ENCODE measurements at places on chromosomes 11 and 22. TPM values are rescaled to one million over a fixed set of nuclear protein-coding genes. Genes with fewer than 3 reads are reported as not detected.

MAJIN gene
- total RNA-seq: not detected

DNA sequence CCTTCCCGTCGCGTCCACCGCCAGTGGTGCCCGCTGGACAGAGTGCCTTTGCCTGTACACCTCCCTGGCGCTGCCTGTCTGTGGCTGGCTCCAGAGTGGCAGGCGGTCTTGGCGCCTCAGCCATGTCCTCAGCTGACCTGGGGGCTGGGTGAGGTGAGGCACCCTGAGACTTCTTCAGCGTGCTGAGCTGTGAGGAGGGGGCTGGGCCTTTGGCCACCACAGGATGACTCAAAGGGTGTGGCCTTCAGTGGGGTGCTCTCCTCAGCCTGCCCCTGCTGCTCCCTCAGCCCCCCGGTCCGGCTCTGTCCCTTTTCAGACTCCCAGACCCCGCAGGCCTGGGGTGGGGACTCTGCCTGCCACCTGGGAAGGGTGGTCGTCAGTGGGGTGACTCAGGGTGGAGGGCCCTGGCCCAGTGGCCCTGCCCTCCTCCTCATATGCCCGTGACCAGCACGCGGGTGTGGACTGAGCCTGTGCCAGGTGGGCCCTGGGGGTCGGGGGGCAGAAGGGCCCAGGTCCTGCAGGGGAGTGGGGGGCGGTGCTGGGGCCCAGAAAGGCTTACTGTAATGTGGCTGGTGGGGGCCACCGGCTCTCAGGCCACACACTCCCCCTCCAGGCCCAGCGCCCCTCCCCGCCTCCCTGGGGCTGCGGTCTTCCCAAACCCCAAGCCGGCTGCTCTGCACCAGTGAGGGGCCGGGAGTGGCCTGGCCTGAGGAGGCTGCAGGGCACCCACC lies 15.9 kb downstream of the CRELD2 start:
- DNase-seq: no peak
- no peaks in the 10 kb centered on the region for H3K36me3 ChIP-seq
- peak overlapping the region; percentile 78 for H3K27ac ChIP-seq

LRRC32 gene
- 117 TPM for total RNA-seq

GGTLC2 gene
- not detected for total RNA-seq

- H3K4me3 ChIP-seq: no peak overlapping the region
- DNase-seq: no peak
- no peaks in the 10 kb centered on the region for H3K36me3 ChIP-seq
- H3K27ac ChIP-seq: no peak overlapping the region
These were observed 240.0 kb downstream of the GRIK4 start for GRCh38 chr11:120751550-120751949.

DNA sequence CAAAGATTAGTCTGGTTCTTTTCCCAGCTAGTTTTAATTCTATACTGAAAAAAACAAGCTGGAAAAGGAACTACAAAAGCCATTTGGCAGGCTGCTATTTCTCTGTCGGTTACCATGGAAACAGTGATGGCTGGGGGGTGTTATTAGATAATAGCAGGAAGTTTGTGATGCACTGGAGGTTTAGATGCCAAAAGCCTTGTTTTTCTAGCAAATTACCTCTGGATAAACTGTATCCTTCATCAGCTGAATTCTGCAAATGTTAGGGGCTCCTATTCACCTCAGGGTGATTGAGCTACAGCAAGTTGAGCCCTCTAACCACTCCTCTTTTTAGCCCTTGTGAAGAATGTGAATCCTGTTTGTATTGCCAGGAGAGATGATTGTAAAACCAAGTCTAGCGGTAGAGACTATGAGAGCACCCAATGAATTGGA lies 25.2 kb downstream of the ALKBH3 start:
- H3K27ac ChIP-seq: peak overlapping the region; percentile 42
- H3K27me3 ChIP-seq: no peaks in the 10 kb centered on the region
- no peak overlapping the region for H3K4me3 ChIP-seq
- no peaks in the 10 kb centered on the region for H3K36me3 ChIP-seq

OVOL1 gene
- total RNA-seq: not detected

TMEM191C gene
- total RNA-seq: 1.2 TPM

GRCh38 chr11:12815931-12816494 lies 141.8 kb downstream of the TEAD1 start:
- peaks cover 15% of the 10 kb centered on the region for H3K4me1 ChIP-seq
- H3K36me3 ChIP-seq: no peaks in the 10 kb centered on the region
- no peak overlapping the region for H3K4me3 ChIP-seq
- H3K27ac ChIP-seq: no peak overlapping the region
- DNase-seq: no peak

GRCh38 chr11:12066056-12066798 lies 44.2 kb upstream of the MICAL2 start:
- DNase-seq: peak; percentile 54
- H3K4me1 ChIP-seq: peaks cover 12% of the 10 kb centered on the region
- H3K36me3 ChIP-seq: no peaks in the 10 kb centered on the region
- no peak overlapping the region for H3K4me3 ChIP-seq

- no peak for DNase-seq
- no peaks in the 10 kb centered on the region for H3K4me1 ChIP-seq
- no peak overlapping the region for H3K27ac ChIP-seq
- H3K27me3 ChIP-seq: no peaks in the 10 kb centered on the region
- H3K4me3 ChIP-seq: no peak overlapping the region
These were observed 20.4 kb downstream of the CSF2RB start for GRCh38 chr22:36933629-36934417.

DNA sequence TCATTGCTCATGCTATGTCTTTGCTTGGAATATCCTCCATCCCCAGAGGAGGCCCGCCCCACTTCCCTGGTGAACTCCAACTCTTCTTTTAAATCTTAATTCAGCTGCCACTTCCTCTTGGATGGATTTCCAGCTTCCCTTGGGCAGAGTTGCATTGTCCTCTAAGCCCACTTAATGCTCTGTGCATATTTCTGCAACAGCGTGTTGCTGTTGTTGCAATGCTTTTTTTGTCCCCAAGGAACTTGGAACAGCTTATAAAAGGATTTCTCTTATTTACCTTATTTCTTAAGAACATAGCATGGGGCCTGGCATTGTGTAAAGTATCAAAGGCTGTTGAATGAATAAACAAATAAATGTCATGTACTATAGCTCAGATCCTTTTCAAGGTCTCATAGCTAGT lies 507.4 kb downstream of the METTL15 start:
- H3K27ac ChIP-seq: no peak overlapping the region
- no peak overlapping the region for H3K4me3 ChIP-seq
- peaks cover 21% of the 10 kb centered on the region for H3K4me1 ChIP-seq

- H3K4me3 ChIP-seq: no peak overlapping the region
- H3K27me3 ChIP-seq: no peaks in the 10 kb centered on the region
- H3K36me3 ChIP-seq: no peaks in the 10 kb centered on the region
- DNase-seq: no peak
These were observed 8.7 kb downstream of the TKFC start for GRCh38 chr11:61341706-61342105.

DNA sequence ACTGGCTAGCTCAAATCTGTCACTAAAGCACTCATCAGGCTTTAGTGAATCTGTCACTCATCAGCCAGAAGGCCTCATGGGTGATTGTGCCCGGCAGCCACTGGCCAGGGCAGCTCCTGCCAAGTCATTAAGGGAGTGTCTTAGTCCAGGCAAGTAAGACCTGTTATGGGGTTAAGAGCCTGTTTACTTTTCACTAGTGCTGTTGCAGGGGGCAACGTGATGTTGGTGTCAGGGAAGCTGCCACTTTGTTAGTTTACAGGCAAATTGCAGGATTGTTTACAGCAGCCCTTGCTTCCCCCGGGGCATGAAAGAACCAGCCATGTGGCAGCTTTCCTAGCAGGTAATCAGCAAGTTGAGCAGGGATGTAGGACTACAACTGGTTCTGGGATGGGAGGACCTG lies 155.6 kb upstream of the NCAM1 start:
- H3K4me3 ChIP-seq: no peak overlapping the region
- no peaks in the 10 kb centered on the region for H3K36me3 ChIP-seq
- no peaks in the 10 kb centered on the region for H3K4me1 ChIP-seq
- H3K27me3 ChIP-seq: no peaks in the 10 kb centered on the region

DCPS gene
- 19.6 TPM for total RNA-seq

SEPTIN5 gene
- 31.1 TPM for total RNA-seq

DNA sequence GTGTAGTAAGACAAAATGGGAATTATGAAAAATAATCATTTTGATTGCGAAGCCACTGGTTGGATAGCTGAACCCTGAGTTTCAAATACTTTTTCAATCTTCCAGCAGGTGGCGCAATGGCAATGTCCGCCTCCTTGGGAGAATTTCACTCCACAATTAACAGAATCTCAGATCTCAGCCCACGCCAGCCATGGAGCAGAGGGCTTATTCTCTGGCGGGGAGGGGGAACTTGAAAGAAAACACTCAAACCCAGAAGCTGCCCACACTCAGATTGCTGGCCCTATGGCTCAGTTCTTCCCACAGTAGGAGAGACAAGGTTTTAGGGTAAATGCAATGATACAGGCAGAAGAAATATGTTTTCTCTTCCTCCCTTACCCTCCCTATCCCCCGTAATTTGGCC lies 38.7 kb upstream of the RCN1 start:
- H3K27me3 ChIP-seq: peaks cover 30% of the 10 kb centered on the region
- DNase-seq: peak; percentile 61
- H3K36me3 ChIP-seq: no peaks in the 10 kb centered on the region
- H3K4me1 ChIP-seq: no peaks in the 10 kb centered on the region
- H3K4me3 ChIP-seq: no peak overlapping the region

DNA sequence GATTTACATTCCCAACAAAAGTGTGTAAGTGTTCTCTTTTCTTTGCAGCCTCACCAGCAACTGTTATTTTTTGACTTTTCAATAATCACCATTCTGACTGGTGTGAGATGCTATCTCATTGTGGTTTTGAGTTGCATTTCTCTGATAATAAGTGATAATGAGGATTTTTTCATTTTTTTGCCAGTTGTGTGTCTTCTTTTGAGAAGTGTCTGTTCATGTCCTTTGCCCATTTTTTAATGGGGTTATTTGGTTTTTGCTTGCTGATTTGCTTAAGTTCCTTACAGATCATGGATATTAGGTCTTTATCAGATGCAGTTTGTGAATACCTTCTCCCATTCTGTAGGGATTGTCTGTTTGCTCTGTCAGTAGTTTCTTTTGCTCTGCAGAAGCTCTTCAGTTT lies 107.7 kb downstream of the EHF start:
- H3K27me3 ChIP-seq: no peaks in the 10 kb centered on the region
- H3K36me3 ChIP-seq: no peaks in the 10 kb centered on the region
- no peak overlapping the region for H3K27ac ChIP-seq
- DNase-seq: no peak

Data from endothelial cell of umbilical vein (primary cell).